ENCODE measurements at places on chromosomes 16 and 17.

DNA sequence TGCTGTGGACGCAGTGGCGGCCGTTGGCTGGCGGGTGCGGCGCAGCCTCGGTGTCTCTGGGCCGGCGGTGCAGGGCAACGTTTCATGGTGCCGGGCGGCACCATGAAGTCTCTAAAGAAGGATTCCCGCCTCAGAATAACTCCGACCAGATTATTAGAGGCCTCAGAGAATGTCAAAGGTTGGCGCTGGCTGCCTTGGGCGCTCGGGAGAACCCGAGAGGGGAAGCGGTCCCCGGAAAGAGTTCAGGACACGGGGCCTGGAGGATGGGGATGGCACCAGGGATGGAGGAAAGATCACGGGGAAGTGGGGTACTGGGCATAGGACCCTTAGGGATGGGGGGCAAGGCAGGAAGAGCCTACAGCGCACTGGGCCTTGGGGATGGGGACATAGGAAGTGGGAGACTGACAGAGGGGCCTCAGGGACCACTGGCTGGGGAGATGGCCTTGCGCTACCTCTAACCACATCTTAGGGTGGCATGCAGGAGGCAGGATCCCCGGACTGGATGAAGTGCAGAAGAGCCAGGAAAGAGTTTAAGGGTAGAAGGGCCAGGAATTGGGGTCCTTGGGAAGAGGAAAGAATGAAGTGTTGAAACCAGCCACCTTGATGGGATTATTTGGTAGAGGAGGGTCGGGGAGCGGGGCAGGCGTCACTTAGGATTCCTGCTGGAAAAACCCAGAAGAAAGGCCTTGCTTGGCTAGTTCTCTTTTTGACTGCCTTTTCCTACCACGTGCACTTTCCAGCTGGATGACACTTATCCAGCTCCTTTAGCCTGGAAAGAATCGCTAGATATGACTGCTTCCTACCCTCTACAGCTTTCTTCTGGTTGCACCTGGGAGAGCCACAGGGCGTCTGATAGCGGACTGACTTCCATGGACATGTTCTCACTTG, 578 bp downstream of the MYCBPAP start:
- DNase-seq, result no peak

DNA sequence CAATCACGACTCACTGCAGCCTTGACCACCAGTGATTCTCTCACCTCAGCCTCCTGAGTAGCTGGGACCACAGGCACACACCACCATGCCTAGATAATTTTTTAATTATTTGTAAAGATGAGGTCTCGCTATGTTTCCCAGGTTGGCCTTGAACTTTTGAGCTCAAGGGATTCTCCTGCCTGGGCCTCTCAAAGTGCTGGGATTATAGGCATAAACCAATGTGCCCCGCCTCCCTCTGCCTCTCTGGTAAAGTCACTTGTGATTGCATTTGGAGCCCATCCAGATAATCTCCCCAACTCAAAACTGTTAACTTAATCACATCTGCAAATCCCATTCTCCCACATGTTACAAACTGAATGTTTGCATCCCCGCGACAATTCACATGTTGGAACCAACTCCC, 11.8 kb upstream of the PECAM1 start:
- no peak for DNase-seq

GRCh38 chr16:4002121-4002520, 114.1 kb downstream of the ADCY9 start:
- DNase-seq, result no peak

DNA sequence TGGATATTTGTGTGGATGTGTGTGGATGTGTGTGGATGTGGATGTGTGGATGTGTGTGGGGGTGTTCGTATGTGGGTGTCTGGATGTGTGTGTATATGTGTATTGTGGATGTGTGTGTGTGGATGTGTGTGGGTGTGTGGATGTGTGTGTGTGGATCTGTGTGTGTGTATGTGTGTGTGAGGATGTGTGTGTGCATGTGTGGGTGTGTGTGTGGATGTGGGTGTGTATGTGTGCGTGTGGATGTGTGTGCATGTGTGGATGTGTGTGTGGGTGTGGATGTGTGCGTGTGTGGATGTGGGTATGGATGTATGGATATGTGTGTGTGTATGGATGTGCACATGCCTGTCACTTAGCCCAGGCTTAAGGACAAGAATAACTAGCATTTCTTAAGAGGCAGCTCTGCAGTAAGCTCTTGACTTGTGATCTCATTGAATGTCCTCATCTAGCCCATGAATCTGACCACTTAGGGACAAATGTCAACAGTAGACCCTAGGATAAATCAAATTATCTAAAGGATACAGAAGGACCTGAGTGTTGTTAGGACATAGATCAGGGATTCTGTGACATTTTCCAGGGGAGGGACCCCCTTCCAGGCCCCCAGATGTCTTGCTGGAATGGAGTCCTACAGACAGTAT, 83.5 kb downstream of the BMERB1 start:
- DNase-seq, result no peak

- DNase-seq, result no peak
Measured at GRCh38 chr16:6969594-6969993, 363.1 kb upstream of the RBFOX1 start.

DNA sequence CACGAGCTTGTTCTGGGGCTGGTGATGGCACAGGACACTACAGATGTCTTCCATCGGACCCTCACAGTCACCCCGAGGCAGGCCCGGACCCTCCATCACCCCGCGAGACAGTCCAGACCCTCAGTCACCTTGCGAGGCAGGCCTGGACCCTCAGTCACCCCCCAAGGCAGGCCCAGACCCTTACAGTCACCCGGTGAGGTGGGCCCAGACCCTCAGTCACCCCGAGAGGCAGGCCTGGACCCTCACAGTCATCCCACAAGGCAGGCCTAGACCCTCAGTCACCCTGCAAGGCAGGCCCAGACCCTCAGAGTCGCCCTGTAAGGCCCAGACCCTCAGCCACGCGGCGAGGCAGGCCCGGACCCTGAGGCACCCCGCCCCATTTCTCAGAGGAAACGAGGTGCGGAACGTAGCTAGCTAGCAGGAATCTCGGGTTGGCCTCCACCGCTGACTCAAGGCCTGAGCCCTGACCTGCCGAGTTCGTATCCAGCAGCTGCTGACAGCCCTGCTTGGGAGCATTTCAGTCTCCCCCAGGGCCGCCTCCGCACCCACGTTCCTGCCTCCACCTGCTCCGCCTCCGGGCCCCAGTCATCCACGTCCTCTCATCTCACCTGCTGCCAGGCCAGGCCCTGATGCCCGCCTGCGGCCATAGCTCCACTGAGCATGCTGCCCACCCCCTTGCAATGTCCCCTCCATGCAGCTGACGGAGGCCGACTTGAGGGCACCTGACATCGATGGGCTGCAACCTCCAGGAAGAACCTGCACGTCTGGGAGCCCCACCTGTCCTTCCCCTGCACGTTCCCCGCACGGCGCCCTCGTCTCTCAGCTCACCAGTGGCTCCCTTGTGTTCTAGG, 28.7 kb downstream of the RPH3AL start:
- no peak for DNase-seq

- no peak for DNase-seq
Measured at GRCh38 chr16:85229869-85230462, 117.7 kb upstream of the CIBAR2 start.

DNA sequence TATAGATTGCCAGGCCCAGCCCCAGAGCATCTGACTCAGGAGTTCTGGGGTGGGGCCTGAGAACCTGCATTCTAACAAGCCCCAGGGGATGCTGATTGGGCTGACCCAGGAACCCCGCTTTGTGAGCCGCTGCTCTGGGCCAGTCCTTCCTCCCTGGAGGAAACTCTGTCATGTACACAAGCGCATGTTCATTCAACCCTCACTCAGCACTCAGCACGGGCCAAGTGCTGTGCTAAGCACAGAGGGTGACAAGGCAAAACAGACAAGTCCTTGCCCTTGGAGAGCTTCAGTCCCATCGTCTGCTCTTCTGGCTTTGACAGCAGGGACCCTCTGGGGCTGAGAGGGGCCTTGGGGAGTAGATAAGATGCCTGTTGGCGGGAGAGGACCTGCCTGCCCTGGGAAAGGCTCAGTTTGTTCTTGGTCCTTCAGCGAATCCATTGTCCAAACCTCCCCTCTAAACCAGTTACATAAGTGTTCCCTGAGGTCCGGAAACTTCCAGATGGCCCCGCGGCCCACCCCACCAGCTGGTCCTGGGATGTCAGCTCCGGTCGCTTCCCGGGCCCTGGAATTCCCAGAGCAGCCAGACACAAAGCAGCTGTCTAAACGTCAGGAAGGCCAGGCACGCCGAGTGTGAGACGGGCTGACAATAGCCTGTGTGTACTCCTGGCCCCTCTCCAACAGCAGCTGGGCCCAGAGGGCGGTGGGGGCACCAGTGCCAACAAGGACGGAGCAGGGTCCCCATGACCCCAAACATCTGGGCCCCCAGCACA, 88.8 kb downstream of the ZDHHC7 start:
- no peak for DNase-seq

GRCh38 chr16:72894293-72895151, 153.4 kb downstream of the ZFHX3 start:
- no peak for DNase-seq

- DNase-seq, result no peak
Measured at GRCh38 chr16:67464565-67464964, 16.4 kb downstream of the ATP6V0D1 start.

DNA sequence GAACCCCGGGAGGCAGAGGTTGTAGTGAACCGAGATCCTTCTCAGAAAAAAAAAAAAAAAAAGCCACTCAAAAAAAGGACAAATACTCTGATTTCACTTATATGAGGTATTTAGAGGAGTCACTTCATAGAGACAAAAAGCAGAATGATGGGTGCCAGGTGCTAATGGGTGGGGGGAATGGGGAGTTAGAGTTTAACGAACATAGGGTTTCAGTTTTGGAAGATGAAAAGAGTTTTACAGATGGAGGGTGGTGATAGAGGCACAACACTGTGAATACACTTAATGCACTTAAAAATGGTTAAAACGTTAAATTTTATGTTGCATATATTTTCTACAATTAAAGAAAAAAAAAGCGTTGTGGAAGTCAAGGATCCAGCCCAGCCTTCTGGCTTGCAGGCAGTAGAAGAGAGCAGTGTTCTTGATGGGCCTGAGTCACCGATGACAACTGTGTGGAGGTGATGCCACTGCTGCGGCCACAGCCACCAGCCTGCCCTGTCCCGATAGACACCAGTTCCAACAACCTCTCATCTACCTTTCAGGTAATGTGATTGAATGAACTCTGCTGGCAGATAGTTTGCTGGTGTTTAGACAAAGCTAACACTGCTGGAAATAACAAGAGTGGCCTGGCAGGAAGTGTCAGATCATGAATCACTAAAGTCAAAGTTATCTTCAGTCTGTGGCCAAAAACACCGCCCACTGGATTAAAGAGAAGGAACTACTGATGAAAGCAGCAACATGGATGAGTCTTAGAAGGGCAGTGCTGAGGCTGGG, 49.9 kb upstream of the COX10 start:
- DNase-seq, result peak; percentile 11

- DNase-seq, result no peak
Measured at GRCh38 chr17:81941484-81942166, 4.5 kb upstream of the PYCR1 start.

DNA sequence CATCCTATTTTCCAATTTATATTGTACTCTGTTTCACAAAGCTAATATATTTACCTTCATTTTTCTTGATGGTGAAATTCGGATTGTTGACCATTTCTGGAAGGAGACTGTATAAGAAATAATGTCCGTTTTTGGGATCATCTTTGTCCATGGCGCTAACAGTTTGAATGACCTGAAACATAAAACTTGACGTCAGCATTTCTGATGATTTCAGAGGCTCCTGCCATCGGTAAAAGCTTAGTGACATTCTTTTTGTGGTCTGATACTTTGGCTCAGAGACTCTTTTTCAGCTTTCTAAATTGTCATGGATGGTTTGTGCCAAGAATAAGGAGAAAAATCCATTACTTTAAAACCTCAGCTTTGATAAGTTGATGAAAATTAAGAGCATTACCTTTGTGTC, 322.5 kb downstream of the CDH8 start:
- no peak for DNase-seq

GRCh38 chr16:75230471-75231110, 11.8 kb downstream of the CTRB1 start:
- DNase-seq, result no peak

DNA sequence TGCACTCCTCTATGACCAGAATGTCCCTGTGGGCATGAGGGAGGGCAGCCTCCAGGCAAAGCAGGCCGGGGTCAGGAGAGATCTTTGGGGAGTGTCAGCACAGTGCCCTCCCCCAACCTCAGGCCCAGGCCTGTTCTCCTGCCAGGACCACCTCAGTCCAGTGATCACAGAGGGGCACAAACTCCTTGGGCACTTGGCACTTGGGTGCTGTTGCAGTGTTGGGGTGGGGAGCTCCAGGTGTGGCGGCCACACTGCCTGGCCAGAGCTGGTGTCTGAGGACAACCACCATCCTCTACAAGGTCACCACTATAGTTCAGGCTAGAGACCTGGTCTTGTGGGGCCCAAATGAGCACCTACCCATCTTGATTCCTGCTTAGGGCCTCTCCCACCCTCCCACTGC, 37.2 kb downstream of the SMPD3 start:
- DNase-seq, result no peak

- DNase-seq, result no peak
Measured at GRCh38 chr17:39194089-39194984, 3.1 kb downstream of the CACNB1 start.

DNA sequence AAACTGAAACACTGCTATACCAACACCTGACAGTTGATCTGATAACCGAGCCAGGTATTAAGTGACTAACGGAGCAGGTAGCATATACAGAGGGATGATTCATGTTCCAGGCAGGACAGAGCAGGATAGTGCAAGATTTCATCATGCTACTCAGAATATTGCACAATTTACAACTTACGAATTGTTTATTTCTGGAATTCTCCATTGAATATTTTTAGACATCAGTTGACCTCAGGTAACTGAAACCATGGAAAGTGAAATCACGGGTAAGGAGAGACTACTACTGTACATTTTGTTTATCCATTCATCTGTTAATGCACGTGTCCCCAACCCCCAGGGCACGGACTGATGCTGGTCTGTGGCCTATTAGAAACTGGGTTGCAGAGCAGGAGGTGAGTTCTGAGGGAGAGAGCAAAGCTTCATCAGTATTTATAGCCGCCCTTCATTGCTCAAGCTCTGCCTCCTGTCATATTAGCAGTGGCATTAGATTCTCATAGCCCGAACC, 14.5 kb upstream of the PPM1E start:
- no peak for DNase-seq

DNA sequence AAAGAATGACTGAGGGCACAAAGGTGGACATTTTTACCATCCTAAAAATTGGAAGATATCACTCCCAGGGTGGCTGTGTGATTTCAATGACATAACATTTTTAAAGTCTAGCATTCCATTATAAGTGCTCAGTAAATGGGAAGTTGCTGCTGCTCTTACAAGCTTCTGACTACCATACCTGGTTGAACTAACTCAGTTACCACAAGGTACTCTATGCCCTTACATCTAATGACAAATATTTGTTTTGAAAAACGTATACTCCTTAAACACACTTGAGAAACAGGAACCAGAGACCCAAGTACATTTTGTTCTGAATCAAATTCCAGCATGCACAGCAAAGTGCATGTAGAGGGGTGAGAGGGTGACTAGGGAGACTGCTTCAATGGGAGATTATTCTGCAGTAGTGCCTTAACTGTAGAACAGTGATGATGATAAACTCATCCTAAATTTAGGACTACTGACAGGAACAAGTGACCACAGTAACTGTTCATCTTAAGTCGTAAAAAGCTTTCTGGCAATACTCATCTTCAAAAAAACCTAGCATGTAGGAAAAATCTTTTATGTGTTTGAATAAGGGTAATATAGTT, 83.5 kb downstream of the KANSL1 start:
- DNase-seq, result peak; percentile 67
